ENCODE measurements at places on chromosomes 5 and 9. TPM values are rescaled to one million over a fixed set of nuclear protein-coding genes. Genes with fewer than 3 reads are reported as not detected.

Gene SPAG8
- total RNA-seq, result 0.76 TPM

Gene ADAMTSL2
- not detected for total RNA-seq

Gene SMIM33
- total RNA-seq, result not detected

Gene FUT7
- total RNA-seq, result not detected

Gene REEP2
- 6.1 TPM for total RNA-seq

Gene HTR4
- total RNA-seq, result not detected

Gene BDP1
- 11.4 TPM for total RNA-seq

Gene IFNA2
- total RNA-seq, result not detected

Gene FAM221B
- total RNA-seq, result not detected

Gene PFN3
- not detected for total RNA-seq

Gene SARDH
- total RNA-seq, result not detected

Gene FGD3
- total RNA-seq, result 0.14 TPM

Gene LPAR1
- total RNA-seq, result 17.9 TPM

Gene NR6A1
- total RNA-seq, result 1.7 TPM

Gene ENG
- 0.13 TPM for total RNA-seq

Gene C5
- total RNA-seq, result 12.2 TPM

Gene DMRTA1
- total RNA-seq, result 0.55 TPM

Gene IL7R
- 0.19 TPM for total RNA-seq

Gene INSYN2B
- 0.71 TPM for total RNA-seq

Gene ENC1
- 6.1 TPM for total RNA-seq

Gene FOXI1
- total RNA-seq, result not detected

Gene SLC1A3
- total RNA-seq, result not detected

Gene RNF180
- total RNA-seq, result 0.32 TPM

Gene TEX48
- total RNA-seq, result not detected

Gene GPR150
- not detected for total RNA-seq

Gene C9orf85
- 13.5 TPM for total RNA-seq

Gene FOXD4L4
- 0.07 TPM for total RNA-seq

Gene SLC25A46
- 28.8 TPM for total RNA-seq

Gene TERT
- 2.5 TPM for total RNA-seq

Gene NTRK2
- total RNA-seq, result not detected

Gene TICAM2
- total RNA-seq, result 0.72 TPM

Gene NRG2
- 1.6 TPM for total RNA-seq

Gene FABP6
- total RNA-seq, result 0.81 TPM

Gene PCDHGC3
- 6.5 TPM for total RNA-seq

Gene PCDHB14
- 0.07 TPM for total RNA-seq

Gene PSAT1
- 158 TPM for total RNA-seq

Gene DEPDC1B
- total RNA-seq, result 14.6 TPM

Gene FGF18
- total RNA-seq, result 1.0 TPM

Gene PLCXD3
- 0.13 TPM for total RNA-seq

Gene CCDC192
- not detected for total RNA-seq

Gene PCDHAC2
- total RNA-seq, result 4.4 TPM

Gene BTNL8
- total RNA-seq, result not detected

Gene CYLC2
- not detected for total RNA-seq

Gene NEUROG1
- total RNA-seq, result not detected

Gene TIMD4
- 0.98 TPM for total RNA-seq

Gene PDGFRB
- total RNA-seq, result 0.09 TPM

Gene ARID3C
- not detected for total RNA-seq

Gene IFNA1
- total RNA-seq, result not detected

Gene ZER1
- total RNA-seq, result 15.3 TPM

Gene CDC14B
- total RNA-seq, result 13.5 TPM

Gene EEIG1
- total RNA-seq, result 63.9 TPM

Gene ZMAT2
- 84.5 TPM for total RNA-seq

Gene CARD9
- total RNA-seq, result 1.5 TPM

Gene IL31RA
- 1.8 TPM for total RNA-seq

Gene PCDHA9
- total RNA-seq, result not detected

Gene PNPLA7
- total RNA-seq, result 0.81 TPM

Gene RBM27
- 13.8 TPM for total RNA-seq

Gene MSX2
- 4.9 TPM for total RNA-seq
